ENCODE measurements at places on chromosomes 7 and 10. TPM values are rescaled to one million over a fixed set of nuclear protein-coding genes. Genes with fewer than 3 reads are reported as not detected.

Gene IL6
- not detected for polyA plus RNA-seq

- no peak overlapping the region for H3K27ac ChIP-seq
- H3K27me3 ChIP-seq: no peaks in the 10 kb centered on the region
- no peaks in the 10 kb centered on the region for H3K36me3 ChIP-seq
Measured at GRCh38 chr10:48594803-48595538, 9.9 kb downstream of the ARHGAP22 start.

GRCh38 chr10:16689227-16689626 is 128.0 kb downstream of the RSU1 start:
- H3K4me3 ChIP-seq: no peak overlapping the region
- no peak overlapping the region for H3K27ac ChIP-seq
- no peaks in the 10 kb centered on the region for H3K36me3 ChIP-seq
- no peak for DNase-seq
- H3K4me1 ChIP-seq: no peaks in the 10 kb centered on the region

- DNase-seq: no peak
- H3K27ac ChIP-seq: no peak overlapping the region
Measured at GRCh38 chr7:38535073-38535472, 96.1 kb downstream of the AMPH start.

GRCh38 chr7:114622221-114622620 is 207.6 kb downstream of the FOXP2 start:
- H3K27ac ChIP-seq: no peak overlapping the region
- H3K27me3 ChIP-seq: no peaks in the 10 kb centered on the region
- no peak for DNase-seq
- no peaks in the 10 kb centered on the region for H3K4me1 ChIP-seq

Gene POLR3A
- polyA plus RNA-seq: 13.2 TPM

Gene LIPM
- 0.13 TPM for polyA plus RNA-seq

Gene ZNF425
- polyA plus RNA-seq: 3.9 TPM

DNA sequence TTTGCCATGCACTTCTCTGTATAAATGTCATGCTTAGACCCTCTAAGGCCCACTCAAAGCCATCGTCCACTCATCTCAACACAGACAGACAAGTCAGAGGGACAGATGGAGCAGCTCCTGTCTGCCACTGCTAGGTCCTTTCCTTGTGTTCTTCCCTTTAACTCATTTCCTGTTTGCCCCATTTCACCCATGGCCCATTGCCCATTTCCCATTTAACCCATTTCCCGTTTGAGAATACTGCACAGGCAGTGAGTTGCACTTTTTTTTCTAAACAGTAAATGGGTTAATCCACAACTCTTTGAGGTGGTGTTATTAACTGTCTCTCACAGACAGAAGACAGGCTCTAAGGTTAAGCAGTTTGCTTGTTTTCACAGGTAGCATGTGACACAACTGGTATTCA is 179.3 kb downstream of the NPSR1 start:
- no peaks in the 10 kb centered on the region for H3K4me1 ChIP-seq
- no peak for DNase-seq
- H3K27ac ChIP-seq: no peak overlapping the region
- no peak overlapping the region for H3K4me3 ChIP-seq
- H3K27me3 ChIP-seq: peaks cover 6% of the 10 kb centered on the region
- H3K36me3 ChIP-seq: no peaks in the 10 kb centered on the region

Gene FAM13C
- 3.3 TPM for polyA plus RNA-seq

DNA sequence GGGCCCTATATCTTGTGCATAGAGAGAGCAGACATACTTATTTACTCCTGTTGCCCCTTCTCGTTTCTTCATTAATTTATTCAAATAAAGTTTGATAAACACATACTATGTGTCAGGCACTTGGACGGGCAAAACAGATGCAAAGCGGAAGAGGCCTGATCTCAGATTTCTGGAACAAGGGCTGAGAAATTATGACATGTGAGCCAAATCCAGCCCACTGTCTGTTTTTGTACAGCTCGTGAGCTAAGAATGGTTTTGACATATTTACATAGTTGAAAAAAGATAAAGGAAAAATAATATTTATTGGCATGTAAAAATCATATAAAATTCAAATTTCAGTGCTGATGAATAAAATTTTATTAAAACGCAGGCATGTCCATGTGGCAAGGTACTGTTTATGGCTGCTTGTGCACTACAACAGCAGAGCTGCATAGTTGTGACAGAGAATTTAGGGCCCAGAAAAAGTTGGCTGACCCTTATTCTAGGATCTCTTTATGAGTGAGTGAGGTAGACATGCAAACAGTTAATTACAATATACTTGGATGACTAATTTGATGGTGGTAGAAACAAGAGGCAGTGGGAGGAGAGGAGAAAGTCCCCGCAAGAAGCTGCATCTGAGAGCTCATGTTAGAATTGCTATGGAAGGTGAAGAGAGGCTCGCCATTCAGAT is 68.1 kb upstream of the ITPRID1 start:
- no peak overlapping the region for H3K4me3 ChIP-seq
- no peaks in the 10 kb centered on the region for H3K36me3 ChIP-seq
- no peaks in the 10 kb centered on the region for H3K4me1 ChIP-seq
- no peak overlapping the region for H3K27ac ChIP-seq

Gene LRIT1
- not detected for polyA plus RNA-seq

DNA sequence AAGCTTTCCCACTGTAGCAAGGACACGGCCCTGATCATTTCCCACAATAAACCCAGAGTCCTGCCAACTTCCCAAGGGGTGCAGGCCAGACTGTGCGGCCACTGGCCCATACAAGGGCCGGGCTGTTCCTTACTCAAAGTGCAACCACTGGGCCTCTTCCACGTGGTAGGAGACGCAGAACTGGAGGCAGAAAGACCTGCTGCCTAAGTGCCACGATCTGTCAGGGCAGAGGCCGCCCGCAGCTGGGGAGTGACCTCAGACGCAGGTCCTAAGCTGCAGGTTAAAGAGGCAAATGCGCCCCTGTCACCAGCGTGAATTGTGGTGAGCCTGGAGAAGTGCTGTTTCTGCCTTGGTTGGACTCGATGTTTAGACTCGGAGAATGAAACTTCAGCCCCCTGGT is 26.2 kb downstream of the GPER1 start:
- no peak overlapping the region for H3K27ac ChIP-seq
- no peaks in the 10 kb centered on the region for H3K4me1 ChIP-seq

- H3K27me3 ChIP-seq: no peaks in the 10 kb centered on the region
- peak; percentile 70 for DNase-seq
- H3K27ac ChIP-seq: no peak overlapping the region
- H3K4me3 ChIP-seq: no peak overlapping the region
- H3K4me1 ChIP-seq: no peaks in the 10 kb centered on the region
Measured at GRCh38 chr10:72340510-72341261, 14.0 kb downstream of the DNAJB12 start.

DNA sequence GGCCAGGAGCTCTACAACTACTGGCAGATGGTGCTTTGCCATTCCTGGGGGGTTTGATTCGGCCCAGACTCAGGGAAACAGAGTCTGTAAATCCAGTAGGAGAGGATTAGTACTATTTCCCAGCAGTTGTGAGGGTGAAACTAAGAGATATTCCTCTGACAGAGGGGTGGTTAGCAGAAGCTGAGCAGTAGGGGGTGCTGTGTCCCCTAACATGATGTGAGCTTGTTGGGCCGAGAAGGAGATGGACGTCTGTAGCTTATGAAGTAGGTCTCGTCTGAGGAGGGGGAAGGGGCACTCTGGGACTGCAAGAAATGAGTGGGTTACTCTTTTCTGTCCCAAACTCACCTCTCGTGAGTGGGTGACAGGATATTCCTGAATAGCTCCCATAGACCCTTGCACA is 179.2 kb upstream of the MBL2 start:
- H3K27ac ChIP-seq: no peak overlapping the region
- no peaks in the 10 kb centered on the region for H3K27me3 ChIP-seq
- DNase-seq: peak; percentile 73
- peaks cover 4% of the 10 kb centered on the region for H3K4me1 ChIP-seq

DNA sequence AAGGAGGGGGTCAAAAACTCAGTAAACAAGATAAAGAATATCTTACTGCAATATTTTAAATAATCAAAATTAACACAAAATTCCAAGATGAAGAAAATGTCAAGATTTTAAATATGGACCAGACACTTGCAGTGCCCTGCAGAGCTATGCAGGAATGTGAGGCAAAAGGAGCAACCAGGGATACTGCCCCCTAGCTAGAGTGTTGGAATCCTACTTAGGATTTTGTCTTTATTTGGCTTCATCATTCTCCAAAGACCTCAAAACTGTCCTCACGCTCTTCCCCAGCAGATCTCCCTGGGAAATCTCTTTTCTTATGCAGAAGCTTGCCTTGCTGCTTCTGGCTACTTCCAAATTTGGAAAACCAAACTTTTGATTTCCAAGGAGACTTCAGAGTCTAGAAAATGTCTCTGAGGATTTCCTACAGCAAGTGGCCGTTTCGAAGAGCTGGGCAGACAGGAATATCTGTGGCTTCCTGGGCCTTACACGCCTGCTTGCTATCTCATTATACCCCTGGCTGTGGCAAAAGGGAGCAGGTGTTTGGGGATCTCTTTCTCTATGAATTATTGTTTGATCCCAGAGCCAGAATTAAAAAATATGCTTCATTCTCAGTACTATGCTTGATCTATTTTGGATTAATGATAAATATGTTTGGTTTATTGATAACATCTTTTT is 232.2 kb upstream of the BMPER start:
- DNase-seq: no peak
- H3K36me3 ChIP-seq: no peaks in the 10 kb centered on the region
- H3K4me1 ChIP-seq: no peaks in the 10 kb centered on the region
- H3K27me3 ChIP-seq: no peaks in the 10 kb centered on the region

- no peak overlapping the region for H3K27ac ChIP-seq
- no peak overlapping the region for H3K4me3 ChIP-seq
- DNase-seq: no peak
- no peaks in the 10 kb centered on the region for H3K36me3 ChIP-seq
- no peaks in the 10 kb centered on the region for H3K27me3 ChIP-seq
Measured at GRCh38 chr10:131201741-131202515, 109.6 kb downstream of the TCERG1L start.
